ENCODE measurements at places on chromosomes 4 and X.

DNA sequence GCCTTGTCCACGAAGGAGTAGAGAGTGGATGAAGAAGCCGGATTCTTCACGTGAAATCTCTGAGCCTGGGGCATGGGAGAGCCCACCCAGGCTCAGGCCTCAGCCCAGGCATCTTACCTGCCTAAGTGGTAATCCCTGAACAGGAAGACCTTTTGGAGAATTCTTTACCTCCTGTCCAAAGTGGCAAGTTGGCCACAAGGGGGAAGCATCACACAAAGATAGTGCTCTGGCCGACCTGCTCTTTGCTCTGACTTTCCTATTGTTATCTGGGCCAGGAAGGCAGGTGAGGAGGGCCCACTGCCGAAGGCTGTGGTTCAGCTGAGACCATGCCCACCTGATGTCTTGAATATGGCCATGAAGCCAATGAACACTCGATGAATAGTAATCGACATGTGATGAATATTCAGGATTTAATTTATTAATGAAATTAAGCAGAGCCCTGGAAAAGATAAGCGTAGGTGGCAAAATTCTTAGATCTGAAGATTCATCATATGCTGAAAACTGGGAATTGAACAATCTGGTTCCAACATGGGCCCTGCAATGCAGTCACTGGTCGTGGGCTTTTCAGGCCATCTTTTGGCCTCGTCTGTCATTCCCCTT, 93.8 kb downstream of the PDGFRA start:
- DNase-seq: peak; percentile 56

DNA sequence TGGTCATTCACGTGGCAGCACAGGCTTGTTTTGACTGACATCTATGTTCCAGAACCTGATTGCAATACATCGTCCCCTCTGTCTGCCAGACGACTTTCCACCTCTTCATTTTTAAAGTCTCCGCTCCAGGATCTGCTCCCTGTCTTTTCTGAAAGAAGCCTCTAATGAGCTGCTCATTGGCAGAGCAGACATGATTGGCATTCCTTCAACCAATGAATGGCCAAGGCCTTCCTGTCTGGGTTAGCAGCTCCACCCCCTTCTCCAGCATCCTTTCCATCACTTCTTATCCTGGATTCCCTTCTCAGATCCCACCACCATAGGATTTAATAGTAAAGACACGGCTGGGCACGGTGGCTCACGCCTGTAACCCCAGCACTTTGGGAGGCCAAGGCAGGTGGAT, 202.7 kb upstream of the KLF3 start:
- no peak for DNase-seq

DNA sequence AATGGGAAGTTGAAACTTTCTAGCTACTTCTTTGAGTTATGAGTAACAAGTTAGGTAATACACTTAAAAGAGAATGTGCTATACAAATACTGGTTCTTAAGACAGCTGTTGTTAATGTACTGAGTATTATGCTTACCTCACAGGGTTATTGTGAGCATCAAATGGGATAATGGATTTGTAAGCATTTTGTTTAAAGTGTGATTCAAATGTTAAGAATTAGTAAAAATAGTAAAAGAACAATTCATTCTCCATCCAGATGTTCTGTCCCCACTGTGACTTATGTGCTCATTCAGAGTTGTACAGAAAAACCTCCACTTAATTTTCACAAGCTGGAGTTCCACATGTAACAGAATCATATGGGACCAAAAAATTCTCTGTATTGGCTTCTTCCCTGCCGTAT, 63.6 kb downstream of the AR start:
- DNase-seq: no peak

GRCh38 chr4:10640561-10641201, 43.9 kb downstream of the CLNK start:
- DNase-seq: no peak

DNA sequence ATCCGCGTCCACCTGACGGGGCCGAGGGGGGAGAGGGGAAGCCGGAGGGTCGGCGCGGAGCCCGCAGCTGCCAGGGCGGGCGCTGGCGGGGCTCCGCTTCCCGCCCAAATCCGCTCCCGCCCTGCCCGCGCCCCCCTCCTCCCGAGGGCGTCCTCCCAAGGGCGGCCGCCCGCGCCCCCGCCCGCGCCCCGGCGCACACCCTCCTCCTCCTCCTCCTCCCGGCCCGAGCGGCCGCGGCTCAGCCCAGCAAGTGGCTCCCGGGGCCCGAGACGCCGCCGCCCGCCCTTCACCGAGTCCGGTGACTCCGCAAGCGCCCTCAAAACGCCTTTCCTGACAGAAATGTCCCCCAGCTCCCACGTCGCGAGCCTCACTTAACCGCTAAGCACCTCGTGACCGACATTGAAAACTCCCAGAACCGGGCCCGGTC, 487 bp downstream of the HMGB2 start:
- DNase-seq: no peak

- no peak for DNase-seq
Observed at GRCh38 chr4:17618926-17619325, 4.5 kb downstream of the MED28 start.

- no peak for DNase-seq
Observed at GRCh38 chrX:138945219-138945618, 233.7 kb upstream of the FGF13 start.

DNA sequence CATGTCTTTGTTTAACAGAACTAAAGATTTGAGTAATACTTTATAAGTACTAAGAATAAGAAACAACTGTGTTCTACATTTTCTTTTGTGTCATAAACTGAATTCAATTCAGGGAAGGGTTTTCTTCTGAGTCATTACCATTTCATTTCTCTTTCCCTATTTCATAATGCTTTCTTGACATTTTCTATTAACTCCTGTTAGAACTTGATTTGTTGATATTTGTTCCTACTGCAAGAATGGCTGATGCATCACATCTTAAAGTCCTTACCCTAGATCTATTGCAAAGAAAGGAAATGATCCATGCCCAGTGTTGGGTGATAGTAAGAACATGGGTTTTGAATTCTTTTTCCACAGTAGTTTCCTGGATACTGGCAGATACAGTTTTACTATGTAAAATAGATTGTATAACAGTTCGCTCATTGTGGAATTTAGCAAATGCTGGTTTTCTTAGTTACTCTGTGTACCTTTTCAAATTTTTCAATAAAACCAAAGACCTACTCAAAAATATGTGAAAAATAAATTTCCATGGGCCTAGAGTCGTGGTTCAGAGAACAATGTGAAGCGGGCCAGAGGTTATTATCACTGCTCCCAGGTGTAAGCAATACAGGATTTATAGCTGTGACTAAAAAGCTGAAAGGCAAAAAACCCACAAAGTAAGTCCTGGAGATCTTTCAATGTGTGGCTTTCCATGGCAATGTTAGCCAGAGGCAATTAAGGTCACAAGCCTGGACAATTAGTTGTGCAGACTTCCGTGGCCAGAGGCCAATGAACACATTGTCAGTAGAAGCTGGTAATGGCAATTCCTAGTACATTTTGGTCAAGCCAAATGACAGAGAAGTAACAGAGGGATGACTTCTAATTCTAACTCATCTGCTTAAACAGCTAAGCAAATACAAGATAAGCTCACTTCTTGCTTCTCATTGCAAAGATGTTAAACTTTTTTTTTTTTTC, 127.3 kb upstream of the FAT4 start:
- peak; percentile 30 for DNase-seq

GRCh38 chr4:6056976-6057766, 38.9 kb upstream of the C4orf50 start:
- no peak for DNase-seq

DNA sequence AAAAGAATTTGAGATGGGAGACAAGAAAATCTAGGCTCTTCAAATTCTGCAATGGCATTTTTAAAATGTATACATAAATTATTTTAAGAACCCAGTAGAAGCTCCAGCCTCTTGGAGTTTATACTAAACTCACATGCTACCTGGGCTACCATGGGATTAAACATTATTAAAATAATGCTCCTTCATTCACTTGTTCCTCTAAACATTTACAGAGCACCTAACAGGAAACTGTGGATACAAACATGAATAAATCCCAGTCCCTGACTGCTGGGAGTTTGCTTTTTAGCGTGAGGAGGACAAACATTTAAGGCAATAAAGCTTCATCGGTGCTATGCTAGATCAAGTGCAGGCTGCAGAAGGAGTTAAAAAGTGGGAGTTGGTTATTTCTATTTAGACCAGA, 5.4 kb upstream of the SPP1 start:
- DNase-seq: no peak

DNA sequence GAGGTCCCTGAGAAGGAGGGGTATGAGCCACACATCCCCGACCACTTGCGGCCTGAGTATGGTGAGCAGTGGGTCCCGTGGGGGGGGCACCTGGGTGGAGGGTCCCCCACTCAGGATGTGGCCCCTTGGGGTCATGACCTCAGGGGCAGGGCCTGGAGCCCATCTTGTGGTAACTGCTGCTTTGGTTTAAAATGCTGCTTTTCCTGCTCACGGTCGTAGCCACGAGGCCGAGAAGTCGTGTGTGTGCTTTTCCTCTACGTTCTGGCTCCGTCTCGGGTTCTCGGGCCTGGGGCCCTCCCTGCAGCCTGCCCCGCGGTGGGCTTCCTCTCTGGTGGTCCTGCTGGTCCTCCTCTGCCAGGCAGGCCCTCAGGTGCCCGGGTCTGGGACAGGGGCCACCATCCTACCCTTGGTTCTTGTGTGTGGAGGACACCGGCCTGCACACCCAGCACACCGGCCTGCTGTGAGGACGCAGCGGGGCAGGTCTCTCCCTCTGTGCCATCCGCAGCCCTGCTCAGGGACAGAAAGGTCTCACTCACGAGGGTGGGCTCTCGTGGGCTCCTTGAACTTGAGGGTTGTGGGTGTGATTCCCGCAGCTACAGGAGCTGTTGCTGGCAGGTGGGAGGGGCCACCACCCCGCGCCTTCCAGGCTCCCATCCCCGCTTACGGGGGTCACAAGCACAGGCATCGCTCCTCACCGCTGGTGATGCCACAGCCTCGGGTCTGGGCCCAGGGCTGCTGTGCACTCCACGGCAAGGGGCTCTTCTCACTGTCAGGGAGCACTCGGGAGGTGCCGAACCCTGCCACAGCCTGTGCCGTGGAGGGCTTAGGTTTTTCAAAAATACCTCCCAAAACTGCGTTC, 19.6 kb downstream of the UVSSA start:
- DNase-seq: no peak

DNA sequence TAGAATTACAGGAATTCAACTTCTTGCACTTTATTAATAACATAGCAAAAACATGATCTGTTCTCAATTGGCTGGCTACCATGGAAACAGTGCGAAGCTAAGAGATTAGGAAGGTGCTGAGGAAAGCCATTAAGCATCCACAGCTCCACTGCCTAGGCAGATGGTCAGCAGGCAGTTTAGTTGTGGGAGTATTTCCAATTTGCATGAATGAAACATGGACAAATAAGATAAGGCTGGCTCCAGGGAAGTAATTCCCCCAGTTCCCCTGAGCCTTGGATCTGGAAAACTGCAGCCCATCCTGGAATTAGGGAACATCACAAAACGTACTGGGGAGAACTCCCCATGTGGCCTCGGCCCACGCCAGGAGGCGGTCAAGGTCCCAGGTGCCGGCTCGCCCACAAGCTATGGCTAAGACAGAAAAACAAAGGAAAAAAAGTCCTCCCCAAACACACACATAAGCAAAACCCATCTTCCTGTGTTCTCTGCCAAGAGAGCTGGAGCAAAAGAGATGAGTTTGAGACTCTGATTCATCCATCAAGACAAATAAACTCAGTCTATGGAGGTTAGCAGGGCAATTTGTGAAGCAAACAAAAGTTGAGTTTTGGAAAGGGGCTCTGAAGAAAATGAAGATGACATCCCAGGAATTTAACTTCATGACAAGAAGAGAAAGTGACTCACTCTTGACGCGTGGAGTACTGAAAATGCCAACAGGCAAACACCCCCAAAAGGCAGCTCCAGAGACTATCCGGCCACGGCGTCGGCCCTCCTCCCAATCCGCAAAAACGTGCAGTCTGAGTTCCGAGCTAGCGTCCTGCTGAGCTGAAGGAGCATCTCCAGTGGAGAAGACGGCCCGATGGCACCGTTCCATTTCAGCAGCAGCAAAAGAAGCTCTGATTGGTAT, 45.1 kb downstream of the IGFBP7 start:
- no peak for DNase-seq

GRCh38 chr4:108830509-108831244, 67.8 kb upstream of the ETNPPL start:
- no peak for DNase-seq

DNA sequence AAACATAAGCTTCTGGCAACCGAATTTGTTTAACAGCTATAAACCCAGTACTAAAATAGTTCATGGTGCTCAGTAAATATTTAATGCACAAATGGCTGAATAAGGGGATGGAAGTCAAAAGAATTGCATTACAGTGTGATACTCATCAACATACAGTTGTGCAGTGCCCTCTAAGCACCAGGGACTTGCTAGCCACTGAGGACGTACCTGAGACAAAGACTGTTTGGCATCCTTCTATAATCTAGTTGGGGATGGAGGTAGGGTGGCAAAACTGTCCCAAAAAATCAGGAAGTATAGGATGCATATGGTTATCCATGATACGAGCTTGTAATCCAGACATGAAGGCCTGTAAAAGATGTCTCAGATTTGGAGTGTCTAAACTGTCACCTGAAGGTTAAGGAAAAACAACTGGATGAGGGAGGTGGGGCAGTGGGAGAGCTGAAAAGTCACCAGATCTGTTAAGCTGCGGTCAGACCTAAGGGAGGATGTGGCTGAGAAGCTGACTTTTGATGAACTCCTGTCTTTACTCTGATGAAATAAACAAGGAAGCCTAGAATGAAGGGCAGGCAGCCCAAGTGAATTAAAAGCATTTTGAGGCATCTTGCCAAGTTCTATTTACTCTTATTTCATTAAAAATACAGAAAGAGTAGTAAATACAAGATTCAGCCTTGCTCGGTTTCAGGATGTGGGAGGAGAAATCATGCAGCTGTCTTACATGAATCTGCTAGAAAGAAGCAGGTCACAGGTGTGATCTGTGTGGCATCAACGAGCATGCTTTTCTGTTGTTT, 12.0 kb upstream of the CD38 start:
- no peak for DNase-seq

GRCh38 chr4:18536428-18536827, 514.9 kb upstream of the LCORL start:
- DNase-seq: no peak

DNA sequence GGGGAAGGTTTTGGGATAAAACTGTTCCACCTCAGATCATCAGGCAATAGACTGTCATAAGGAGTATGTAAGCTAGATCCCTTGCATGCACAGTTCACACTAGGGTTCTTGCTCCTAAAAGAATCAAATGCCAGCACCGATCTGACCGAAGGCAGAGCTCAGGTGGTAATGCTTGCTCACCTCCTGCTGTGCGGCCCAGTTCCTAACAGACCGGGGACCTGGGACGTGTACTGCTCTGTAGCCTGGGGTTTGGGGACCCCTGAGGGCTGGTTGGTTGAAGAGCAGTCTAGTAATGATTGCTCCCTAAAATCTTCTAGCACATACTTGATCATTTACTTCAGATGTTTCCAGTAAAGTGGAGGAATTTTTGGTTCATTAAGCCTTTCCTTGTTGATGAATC, 173.1 kb upstream of the SLIT2 start:
- no peak for DNase-seq

GRCh38 chrX:5708251-5708650, 520.4 kb downstream of the NLGN4X start:
- no peak for DNase-seq
